ENCODE measurements at places on chromosomes 7 and 10.
A peak's percentile ranks its signal among the peaks of the same experiment; 100 is the strongest.

DNA sequence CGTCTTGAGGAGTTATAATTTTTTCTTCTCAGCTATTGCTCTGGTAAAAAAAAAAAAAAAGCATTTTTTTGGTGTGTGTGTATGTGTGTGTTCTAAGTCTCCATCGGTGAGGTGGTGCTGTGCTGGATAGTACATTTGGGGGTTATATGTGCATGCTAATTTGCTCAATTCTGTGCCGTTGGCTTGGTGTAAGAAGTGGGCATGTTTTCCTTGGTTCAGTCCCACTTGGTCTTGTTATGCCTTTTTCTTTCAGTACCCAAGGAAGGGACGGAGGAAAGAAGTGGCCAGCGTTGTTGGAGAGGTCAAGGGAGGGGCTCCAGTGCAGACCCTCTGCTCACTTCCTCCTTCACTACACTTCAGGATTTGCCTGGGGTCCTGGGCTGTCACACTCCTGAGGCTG, 20.4 kb downstream of the LRMDA start:
- DNase-seq: no peak

DNA sequence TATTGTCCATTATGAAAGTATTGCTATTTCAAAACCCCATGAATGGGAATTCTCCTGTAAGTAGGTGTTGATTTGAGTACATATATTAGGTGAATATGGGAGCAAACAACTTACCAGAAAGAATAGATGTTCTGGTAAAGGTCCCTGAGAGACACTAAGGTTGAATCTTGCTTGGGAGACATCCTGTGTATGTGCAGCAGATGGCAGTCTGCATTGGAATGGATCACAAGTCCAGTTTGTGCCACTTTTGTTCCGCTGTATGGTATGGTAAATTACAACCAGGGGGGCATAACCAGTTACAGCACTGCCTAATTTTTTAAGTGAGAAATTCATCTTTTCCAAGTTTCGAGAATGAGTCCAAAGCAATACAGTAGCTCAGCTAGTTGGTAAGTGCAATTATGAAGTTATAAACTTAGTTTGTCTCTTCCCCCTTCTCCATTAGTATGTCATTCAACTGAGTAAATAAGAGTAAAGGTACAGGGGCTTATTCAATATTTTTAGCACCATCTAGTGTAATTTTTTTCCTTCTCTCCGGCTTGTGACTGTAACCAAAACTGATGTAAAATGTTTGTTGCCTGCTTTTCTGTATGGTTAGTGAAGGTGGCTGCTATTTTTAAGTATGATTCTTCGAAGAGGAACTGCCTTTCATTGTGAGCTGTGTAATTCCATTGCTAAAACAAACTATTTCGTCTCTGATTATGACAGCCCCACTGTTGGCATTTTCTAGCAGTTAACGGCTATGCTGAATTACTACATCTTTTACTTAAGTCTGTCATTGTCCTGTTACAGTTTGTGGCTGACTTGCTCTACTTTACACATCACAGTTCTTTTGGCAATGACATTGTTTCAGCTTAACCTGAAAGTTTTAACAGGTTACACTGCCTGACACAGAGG, 2.8 kb downstream of the MCU start:
- no peak for DNase-seq

GRCh38 chr7:78399033-78399769, 600.6 kb downstream of the PHTF2 start:
- DNase-seq: no peak

DNA sequence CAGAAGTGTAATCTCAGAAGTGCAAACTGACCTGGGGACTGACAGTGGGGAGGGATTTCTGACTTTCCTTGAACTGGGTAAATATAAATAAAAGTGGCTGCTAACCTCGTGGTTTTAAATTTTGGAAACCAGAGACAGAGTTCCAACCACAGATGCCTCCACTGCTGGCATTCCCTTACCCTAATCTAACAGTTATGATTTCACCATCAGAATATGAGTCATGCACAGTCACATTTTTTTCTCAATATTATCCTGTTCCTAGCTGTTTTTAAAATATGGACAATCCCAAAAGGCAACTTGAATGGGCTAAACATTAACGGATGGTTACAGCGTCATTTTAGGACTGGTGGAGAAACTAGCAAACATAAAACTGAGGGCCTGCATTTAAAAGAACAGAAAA, 264.3 kb upstream of the INHBA start:
- no peak for DNase-seq

DNA sequence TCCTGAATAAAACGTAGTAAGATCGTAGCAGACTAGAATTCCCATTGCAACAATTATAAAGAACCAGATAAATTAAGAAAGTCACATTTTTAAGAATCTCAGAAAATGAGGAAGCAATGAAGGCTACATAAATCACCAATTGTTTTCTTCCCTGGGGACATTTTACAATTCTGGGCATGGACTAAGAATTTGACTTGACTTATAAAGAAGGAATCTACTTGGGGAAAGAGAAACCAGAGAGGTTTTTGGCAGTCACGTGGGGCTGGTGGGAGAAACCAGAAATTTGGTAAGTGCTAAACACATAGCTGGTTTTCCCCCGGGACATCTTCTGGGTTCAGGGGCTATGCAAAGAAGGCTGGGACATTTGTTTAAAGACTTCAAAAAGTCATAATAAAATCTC, 109.8 kb upstream of the IL6 start:
- DNase-seq: no peak

GRCh38 chr10:17219024-17219423, 9.0 kb upstream of the VIM start:
- no peak for DNase-seq

DNA sequence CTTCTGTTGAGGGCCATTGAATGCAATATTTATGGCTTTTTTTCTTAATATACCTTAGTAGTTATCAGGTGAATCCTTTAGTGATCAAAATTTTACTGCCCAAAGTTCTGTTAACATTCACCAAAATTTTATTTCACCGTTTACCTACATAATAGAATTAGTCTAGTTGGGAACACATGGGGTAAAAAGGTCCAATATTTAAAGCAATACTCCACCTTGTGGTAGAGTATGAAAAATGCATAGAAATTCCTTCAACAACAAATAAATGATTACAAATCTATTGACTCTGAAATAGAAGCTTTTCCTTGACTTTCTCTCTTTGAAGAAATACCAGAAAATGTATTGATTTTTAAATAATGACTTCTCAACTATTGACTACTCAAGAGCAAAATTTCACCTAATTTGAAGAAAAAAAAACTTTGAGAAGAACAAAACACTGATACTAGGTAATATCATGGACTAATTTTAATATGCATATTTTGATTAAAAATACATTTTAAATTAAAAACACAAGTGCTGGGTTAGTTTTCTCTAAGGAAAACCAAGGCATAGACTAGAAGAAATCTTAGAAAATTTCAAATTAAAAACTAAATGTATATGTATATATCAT, 43.3 kb downstream of the POLR1F start:
- DNase-seq: no peak

GRCh38 chr10:47092831-47093230, 181.6 kb downstream of the PTPN20 start:
- DNase-seq: peak; percentile 91

DNA sequence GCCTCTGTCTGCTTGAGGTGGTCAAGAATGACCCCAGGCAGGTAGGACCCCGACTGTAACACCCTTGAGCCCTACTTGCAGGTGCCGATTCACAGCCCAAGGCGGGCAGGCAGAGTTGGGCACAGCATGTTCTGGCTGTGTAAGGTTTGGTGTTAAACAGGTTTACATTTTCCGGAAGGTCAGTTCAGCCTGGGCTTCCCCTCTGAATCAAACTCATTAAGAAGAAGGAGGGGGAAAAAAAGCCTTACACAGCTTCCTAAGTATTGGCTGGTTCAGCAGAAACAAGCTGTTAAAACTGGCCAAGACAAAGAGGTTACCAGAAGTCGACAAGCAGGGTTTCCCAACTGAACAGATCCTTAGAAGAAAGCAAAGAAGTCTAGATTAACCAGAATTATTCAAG, 132.7 kb downstream of the PRPF18 start:
- no peak for DNase-seq

GRCh38 chr10:117899181-117899683, 147.5 kb downstream of the RAB11FIP2 start:
- no peak for DNase-seq

DNA sequence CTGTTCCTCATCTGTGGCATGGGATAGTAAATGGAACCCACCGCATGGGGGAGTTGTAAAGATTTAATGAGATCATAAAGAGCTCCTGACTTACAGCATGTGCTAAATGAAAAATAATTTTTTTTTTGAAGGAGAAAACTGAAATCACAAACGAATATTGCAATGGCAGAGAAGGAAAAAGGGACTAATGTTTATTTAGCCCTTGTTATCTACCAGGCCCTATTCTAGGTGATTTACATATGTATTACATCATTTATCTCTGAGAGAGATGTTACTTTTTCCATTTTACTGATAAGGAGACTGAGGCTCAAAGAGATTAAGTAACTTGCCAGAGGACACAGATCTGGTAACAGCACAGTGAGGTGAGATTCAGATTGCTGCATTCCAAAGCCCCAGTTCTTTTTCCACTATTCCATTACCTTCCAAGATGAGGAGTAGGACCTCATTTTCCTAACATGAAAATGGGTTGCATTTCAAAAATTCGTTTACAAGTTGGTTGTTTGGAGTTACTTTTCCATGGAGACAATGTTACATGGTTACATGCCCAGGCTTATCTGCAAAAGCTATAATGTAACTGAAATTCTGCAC, 28.6 kb downstream of the VCL start:
- DNase-seq: no peak

- no peak for DNase-seq
Observed at GRCh38 chr7:118104812-118105441, 79.0 kb upstream of the LSM8 start.

DNA sequence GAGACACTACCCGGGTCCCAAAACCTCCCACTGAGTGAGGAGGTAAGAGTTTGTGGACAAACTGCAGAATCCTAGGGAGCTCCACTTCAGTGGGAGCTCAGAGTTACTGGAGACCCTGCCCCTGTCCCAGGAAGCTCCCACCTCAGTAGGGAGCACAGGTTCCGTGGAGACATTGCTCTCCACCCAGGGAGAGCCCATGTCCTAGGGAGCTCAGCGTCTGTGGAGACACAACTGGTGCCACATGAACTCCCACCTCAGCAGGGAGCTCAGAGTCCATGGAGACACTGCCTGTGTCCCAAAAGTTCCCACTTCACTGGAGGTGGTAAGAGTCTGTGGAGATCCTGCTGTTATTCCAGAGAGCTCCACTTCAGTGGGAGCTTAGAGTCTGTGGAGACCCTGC, 6.3 kb downstream of the MYO1G start:
- no peak for DNase-seq

- no peak for DNase-seq
Observed at GRCh38 chr7:92641921-92642511, 51.8 kb upstream of the FAM133B start.

DNA sequence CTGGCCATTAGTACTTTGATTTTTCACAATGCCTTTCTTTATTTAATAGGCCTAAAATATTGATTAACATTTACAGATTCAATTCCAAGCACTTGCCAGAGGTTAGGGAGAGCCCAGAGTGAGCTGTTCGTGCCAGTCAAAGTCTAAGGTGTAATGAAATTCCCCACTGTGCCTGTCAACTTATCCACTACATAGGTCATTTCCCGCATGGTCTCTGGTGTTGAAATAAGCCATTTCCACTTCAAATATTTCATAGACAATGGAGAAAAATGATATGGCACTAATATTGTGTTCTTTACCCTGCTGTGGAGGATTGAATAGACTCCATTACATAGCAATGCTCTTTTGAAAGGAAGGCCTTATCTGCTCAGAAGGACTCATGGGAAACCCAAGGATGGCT, 978.1 kb upstream of the CELF2 start:
- DNase-seq: no peak

DNA sequence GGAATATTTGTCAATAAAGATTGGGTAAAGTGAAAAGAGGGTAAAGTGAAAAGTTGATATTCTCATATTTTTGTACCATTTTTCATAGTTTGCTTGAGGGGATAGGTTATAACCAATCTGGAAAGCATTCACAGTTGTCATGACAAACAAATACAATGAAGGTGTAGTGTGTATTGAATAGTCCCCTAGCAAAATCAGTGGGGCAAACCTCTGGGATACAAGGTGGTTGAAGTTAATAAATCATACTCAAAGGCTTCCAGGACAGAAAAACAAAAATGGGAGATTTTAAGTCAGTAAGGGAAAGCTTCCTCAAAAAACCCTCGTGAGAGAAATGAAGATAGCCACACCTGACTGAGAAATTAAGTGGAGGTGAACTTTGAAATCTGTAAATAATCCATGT, 39.4 kb downstream of the PHTF2 start:
- no peak for DNase-seq

- no peak for DNase-seq
Observed at GRCh38 chr10:4721999-4722753, 103.8 kb upstream of the AKR1E2 start.

DNA sequence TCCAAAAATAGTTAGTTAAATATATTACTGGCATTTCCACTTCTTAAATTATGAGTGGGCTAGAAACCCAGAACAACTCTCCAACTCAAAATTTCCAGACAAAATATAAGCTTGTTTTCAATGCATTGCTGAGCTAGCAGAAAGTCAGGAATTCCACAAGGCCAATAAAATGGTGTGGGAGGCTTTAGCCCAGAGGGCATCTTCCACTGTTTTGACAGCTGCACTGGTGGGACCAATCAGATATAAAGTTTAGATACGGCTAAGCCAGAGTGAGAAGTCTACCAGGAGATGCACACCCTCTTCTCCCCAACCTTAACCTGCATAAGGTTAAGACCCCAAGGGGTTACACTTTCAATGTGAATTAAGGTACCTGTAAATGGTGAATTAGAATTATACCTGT, 76.6 kb downstream of the AMPH start:
- no peak for DNase-seq

GRCh38 chr7:68125168-68125567, 1128.5 kb downstream of the TYW1 start:
- DNase-seq: no peak

DNA sequence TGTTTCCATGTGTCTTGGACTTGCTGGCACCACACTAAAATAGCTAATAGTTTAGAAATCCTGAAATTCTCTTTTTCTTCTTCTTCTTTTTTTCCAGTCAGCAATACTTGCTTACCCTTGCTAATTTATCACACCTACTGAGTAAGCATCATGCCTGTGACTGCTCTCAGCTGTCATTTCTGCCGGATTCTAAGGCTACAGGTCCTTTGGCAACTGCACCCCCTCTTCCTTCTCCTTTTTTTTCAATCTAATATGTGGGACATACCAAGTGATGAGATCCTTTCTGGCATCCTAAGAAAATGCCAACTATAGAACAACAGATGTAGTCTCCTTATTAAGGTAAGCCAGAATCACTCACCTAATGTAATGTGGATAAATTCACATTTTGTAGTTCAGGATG, 444.7 kb downstream of the MAGI2 start:
- DNase-seq: no peak

GRCh38 chr7:133873631-133874030, 253.5 kb upstream of the LRGUK start:
- DNase-seq: no peak

DNA sequence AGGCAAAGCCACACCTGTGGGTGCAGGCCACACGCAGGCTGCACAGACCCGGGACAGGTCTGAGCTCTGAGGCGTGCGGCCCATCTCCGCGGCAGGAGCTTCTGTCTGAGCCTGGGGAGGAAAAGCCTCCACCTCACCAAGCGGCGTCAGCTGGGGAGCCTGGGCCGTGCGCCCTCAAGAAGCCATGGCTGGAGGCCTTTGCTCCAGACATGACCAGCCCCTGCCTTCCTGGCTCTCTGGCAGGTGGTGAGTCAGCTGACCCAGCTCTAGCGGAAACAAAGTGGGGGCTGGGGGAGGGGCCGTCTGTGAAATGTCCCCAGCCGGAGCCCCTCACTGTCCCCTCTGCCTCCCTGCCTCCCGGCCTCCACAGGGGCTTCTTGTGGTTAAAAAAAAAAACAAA, 12.5 kb downstream of the GPER1 start:
- DNase-seq: no peak
